ENCODE measurements at places on chromosomes 5 and 9.

- DNase-seq = no peak
These were observed 2.0 kb downstream of the DENND1A start for GRCh38 chr9:123927625-123928532.

- no peak for DNase-seq
These were observed 326.2 kb upstream of the IRX2 start for GRCh38 chr5:3077684-3078083.

GRCh38 chr9:119181561-119181960 lies 187.7 kb downstream of the BRINP1 start:
- no peak for DNase-seq

DNA sequence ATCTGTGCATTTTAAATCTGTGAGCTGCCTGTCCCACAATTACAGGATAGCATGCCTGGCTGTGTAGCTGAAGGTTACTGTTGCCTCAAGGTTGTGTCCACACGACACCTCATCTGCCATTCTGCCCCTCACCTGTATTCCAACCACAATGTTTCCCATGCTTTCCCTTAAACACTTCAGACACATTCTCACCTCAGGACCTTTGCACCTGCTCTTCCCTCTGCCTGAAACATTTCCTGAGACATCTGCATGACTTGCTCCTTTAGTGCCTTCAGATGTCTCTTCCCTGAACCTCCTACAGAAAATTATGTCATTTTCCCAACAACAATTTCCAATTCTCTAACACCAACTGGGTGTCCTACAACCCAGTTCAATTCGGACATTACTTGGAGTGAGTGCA lies 120.4 kb downstream of the ZNF608 start:
- DNase-seq = no peak

GRCh38 chr9:130313103-130313858 lies 47.7 kb downstream of the HMCN2 start:
- no peak for DNase-seq

- no peak for DNase-seq
These were observed 38.2 kb downstream of the MED10 start for GRCh38 chr5:6340100-6340499.

DNA sequence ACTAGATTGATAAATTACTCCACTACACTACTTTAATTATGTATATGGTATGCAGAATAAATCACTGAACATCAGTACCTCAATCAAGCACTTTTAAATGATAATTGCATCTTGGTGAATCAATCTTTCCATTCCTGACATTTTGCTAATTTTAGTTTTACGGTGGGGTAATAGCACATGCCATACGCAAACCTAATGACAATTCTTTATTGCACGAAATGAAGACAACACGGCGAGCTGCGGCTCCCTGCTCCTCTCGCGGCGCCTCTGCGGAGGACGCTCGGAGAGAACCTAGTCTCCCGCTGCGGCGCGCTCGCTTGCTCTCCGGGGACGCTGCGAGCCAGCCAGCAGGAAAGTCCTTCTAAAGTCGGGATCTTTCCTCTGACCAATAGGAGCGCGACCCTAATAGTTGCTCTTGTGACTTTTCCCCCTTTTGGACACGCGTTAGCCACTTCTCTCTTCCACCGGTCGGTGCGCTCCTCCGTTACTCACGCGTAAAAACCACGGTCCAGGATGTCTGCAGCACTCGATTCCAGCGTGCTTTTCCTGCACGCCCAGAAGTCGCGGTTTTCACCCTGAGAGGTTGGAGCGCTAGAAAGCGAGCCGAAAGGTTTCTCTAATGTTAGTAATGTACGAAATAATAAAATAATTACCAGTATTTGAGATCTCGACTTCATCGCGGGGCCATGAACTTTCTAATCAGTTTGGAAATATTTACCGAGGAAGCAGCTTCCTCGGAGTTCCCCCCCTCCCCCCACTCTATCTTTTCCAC lies 1.0 kb upstream of the MEF2C start:
- DNase-seq = no peak

DNA sequence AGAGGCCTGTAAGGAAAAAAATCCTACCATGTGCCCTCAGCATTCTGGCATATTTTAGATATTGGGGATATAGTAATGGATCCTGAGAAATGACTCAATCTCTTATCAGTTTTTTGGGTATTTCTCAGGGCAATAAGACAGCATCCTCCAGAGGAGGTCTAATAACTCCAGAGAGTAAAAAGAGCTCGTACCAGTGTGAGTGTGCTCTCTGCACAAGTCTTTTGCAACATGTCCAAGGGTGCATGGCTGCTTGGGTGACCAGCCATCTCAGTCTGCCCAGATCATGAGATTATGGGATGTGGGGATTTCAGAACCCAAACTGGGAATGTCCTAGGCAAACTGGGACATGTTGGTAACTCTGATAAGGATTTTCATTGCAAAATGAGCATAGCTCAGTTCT lies 15.3 kb downstream of the ASPN start:
- no peak for DNase-seq

GRCh38 chr5:133321833-133322420 lies 270.1 kb downstream of the HSPA4 start:
- no peak for DNase-seq

DNA sequence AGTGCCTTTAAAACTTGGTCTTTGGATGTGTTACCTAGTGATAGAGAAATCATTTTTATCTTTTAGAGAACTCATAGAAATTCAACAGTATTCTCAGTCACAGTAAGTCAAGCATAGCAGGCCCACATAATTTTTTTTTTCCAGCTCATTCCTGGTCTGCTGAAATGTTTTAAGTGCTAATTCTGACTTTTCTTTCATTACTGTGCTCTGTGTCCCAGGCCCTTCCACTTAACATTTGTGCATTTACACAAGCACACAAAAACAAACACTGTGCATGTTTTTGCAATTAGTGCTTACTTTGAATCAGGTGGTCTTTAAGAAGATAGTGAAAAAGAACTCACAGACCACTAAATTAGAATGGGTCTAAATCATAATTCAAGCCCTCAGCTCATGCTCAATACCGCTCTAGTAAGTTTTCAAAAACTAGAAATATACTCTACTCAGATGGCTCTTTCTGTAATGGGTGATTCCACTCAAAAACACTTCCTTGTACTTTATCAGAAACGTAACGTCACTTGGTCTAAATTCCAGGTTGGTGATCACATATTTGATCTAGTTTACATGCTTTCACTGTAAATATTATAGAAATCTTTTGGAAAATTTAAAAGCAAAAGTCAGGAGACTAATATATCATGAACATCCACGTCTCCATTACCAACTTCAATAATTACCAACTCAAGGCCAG lies 107.8 kb downstream of the PCSK5 start:
- no peak for DNase-seq

GRCh38 chr9:18127499-18127875 lies 346.5 kb upstream of the ADAMTSL1 start:
- DNase-seq = no peak

- DNase-seq = no peak
These were observed 101.6 kb downstream of the NIPBL start for GRCh38 chr5:36978196-36978595.

- no peak for DNase-seq
These were observed 1402.1 kb upstream of the ACO1 start for GRCh38 chr9:30982301-30982700.

- DNase-seq = no peak
These were observed 31.6 kb upstream of the DTWD2 start for GRCh38 chr5:119019949-119020348.

DNA sequence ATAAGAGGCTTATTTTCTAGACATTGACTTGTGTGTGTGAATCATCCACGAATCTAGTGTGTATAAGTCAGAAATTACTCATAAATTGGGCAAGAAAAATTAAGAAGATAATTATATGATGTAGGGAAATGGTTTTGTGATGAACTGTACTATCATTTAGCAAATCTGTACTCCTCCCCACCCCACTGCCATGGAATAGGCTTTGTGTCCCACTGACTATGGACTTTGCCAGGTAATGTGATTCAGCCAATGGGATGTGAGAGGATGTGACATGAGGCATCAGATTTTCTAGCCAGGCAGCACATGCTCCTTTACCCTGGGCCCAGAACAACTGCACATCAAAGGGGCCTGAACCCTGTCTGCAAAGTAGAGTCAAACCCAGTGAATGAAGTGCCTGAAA lies 406.6 kb downstream of the CTNND2 start:
- DNase-seq = no peak

DNA sequence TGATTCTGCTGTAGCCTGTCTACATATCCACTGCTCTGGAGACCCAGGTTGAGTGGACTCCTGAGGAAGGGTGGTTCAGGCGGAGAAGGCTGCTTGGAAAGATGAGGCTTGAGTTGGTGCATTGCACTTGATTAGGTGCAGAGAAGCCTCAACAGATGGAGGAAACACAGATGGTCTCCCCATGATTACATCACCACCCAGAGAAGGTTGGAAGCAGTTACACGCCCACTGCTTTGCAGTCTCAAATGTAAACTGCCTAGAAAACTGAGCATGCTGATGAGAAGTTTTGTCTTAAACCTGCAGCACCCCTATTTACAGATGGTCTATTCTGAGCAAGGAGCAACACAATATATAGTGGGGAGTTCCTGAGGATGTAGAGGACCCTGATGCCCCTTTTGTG lies 266.6 kb downstream of the PIK3R1 start:
- DNase-seq = no peak

- no peak for DNase-seq
These were observed 243.6 kb downstream of the AUH start for GRCh38 chr9:91117959-91118703.

DNA sequence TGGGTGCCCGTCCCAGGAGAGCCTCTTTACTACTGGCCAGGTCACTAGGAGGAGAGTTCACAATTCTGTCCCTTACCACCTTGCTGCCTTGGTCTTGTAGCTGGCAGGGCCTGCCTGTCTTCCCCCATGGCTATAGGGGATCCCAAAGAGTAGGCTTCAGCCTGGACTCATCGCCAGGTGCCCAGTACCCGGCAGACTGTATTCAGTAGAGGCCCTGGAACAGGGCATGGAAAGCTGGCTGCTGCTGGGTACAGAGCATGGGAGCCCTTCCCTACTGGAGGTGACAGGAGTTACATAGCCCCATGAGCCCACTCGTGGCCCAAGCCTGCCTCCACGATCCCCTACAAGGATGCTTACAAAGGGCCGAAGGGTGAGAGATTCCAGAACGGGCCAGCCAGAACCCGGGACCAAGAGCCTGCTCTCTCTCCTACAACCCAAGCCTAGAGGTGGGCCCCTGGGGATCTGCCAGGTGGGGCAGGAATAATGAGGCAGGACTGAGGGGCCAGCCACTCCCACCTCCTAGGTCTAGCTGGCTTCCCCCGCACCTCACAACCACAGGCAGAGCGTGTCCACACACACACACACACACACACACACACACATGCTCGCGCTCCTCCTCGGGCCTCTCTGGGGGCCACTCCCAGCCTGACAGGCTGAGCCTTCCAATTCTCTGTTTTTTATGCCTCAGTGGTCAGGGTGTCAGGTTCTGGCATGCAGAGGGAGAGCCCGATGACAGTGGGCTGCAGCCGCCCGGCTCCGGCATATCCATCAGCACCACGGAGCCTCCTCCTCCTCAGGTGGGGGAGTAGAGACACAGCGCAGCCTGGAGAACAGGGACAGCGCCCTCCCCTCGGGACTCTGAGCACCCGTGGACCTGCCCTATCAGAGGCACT lies 186.0 kb downstream of the PAX5 start:
- no peak for DNase-seq

Measured in 8988T (cell line).